Ureter (tissue), 1 donor: ENCODE measurements at places on chromosomes 4 and X. TPM values are rescaled to one million over a fixed set of nuclear protein-coding genes. Genes with fewer than 3 reads are reported as not detected.

IBSP gene
- total RNA-seq: not detected

WAS gene
- total RNA-seq: 4.8 TPM

LARP7 gene
- total RNA-seq: 43.4 TPM

SMR3B gene
- not detected for total RNA-seq

CDKL5 gene
- total RNA-seq: 42.3 TPM

IGFBP7 gene
- 487 TPM for total RNA-seq

CYSLTR1 gene
- total RNA-seq: 3.8 TPM

IL3RA gene
- 7.4 TPM for total RNA-seq

SMIM10L2A gene
- 1.1 TPM for total RNA-seq

HS3ST1 gene
- total RNA-seq: 9.8 TPM

IL2 gene
- total RNA-seq: 0.99 TPM

NUDT11 gene
- 1.2 TPM for total RNA-seq

RNF4 gene
- 76.9 TPM for total RNA-seq

CPLX1 gene
- 6.7 TPM for total RNA-seq

CXCL11 gene
- 0.31 TPM for total RNA-seq

MANBA gene
- total RNA-seq: 23.6 TPM

GJB1 gene
- total RNA-seq: 4.1 TPM

SSX2 gene
- total RNA-seq: not detected

APELA gene
- total RNA-seq: not detected
